ENCODE measurements at places on chromosomes 12 and 14. TPM values are rescaled to one million over a fixed set of nuclear protein-coding genes. Genes with fewer than 3 reads are reported as not detected.

SMCO3 gene
- not detected for total RNA-seq

CSRP2 gene
- 32.0 TPM for total RNA-seq

PRKD1 gene
- 47.9 TPM for total RNA-seq

USP44 gene
- 5.6 TPM for total RNA-seq

SH2B3 gene
- total RNA-seq = 28.3 TPM

BIN2 gene
- 0.29 TPM for total RNA-seq

- no peak overlapping the region for H3K27ac ChIP-seq
- no peaks in the 10 kb centered on the region for H3K36me3 ChIP-seq
- DNase-seq = no peak
- no peaks in the 10 kb centered on the region for H3K4me1 ChIP-seq
Measured at GRCh38 chr14:24744641-24745040, 110.7 kb upstream of the GZMB start.

DNA sequence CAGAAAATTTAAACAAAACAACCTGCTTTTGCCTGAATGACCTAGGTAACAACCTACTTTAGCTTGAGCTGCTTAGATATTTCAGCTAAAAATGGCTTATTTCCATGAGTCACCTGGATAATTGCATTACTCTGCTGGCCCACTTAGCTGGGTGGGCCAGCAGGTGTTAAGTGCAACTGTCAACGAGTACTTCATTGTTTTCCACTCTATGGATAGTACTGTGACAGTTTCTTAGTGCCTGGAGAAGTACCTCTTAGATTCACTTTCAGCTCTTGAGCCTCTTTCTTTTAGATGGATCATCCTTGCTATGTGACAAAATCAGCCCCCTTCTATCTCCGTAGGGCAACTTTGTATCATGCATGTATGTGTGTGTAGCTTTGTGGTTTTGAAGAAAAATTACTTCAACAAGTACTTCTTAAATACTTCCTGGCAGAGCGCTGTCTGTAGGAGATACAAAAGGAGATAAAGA, 368.2 kb upstream of the ATP2B1 start:
- no peak overlapping the region for H3K27ac ChIP-seq
- H3K4me1 ChIP-seq = no peaks in the 10 kb centered on the region
- H3K4me3 ChIP-seq = no peak overlapping the region
- no peaks in the 10 kb centered on the region for H3K27me3 ChIP-seq

DNA sequence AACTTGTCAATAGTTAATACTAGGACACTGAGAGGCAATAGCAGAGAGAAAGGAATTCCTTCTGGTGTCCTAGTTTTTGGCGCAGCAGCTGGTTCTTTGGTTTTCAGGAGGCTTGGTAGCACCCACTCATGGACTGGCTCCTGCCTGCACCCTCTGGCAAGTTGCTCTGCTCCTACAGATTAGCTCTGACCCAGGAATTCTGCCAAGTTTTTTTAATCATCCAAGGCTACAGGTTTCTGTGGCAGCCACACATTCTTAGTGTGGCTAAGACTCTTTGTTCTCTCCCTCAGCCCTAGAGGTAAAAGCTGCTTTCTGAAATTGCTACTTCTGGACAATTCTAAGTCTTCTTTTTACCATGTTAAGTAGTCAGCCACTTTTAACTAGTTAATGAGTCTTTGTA, 72.0 kb upstream of the FKBP4 start:
- H3K27ac ChIP-seq = no peak overlapping the region
- H3K36me3 ChIP-seq = no peaks in the 10 kb centered on the region
- H3K4me1 ChIP-seq = no peaks in the 10 kb centered on the region
- H3K4me3 ChIP-seq = no peak overlapping the region
- H3K27me3 ChIP-seq = no peaks in the 10 kb centered on the region
- DNase-seq = no peak

DNA sequence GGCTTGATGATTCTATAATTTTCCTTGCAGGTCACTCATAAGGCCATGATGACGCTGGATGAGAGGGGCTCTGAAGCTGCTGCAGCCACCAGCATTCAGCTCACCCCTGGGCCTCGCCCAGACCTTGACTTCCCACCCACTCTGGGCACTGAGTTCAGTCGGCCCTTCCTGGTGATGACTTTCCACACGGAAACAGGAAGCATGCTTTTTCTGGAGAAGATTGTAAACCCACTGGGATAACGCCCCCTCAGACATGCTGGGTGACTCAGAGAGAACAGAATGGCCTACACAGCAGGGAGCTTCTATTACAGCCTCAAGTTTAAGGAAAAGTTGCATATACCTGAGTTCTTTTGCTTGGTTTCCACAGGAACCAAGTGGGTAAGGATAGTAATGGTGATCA, 34.3 kb downstream of the SERPINA3 start:
- H3K36me3 ChIP-seq = no peaks in the 10 kb centered on the region
- H3K27me3 ChIP-seq = no peaks in the 10 kb centered on the region
- no peak overlapping the region for H3K4me3 ChIP-seq
- no peaks in the 10 kb centered on the region for H3K4me1 ChIP-seq
- no peak for DNase-seq

GRCh38 chr12:54232790-54233189, 44.0 kb upstream of the SMUG1 start:
- H3K27me3 ChIP-seq = no peaks in the 10 kb centered on the region
- H3K4me3 ChIP-seq = no peak overlapping the region
- H3K4me1 ChIP-seq = no peaks in the 10 kb centered on the region
- H3K36me3 ChIP-seq = no peaks in the 10 kb centered on the region
- no peak for DNase-seq

DNA sequence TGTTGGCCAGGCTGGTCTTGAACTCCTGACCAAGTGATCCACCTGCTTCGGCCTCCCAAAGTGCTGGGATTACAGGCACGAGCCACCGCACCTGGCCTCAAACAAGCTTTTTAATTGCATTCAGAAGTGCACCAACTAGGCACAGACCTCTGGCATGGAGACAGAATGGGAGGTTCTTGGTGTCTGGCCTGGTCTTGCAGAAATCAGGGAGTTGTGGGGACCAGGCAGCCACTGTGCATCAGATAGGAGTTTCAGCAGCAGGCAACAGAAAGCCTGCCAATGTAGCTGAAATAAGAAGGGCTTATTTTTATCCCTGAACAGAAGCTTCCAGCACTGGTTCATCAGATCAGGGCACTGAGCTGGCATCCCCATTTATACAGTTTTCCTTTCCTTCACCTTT, 22.2 kb upstream of the TCL1B start:
- no peaks in the 10 kb centered on the region for H3K36me3 ChIP-seq
- H3K4me1 ChIP-seq = peaks cover 3% of the 10 kb centered on the region
- no peaks in the 10 kb centered on the region for H3K27me3 ChIP-seq
- H3K4me3 ChIP-seq = no peak overlapping the region

- H3K4me3 ChIP-seq = no peak overlapping the region
- no peaks in the 10 kb centered on the region for H3K4me1 ChIP-seq
- DNase-seq = no peak
- H3K27ac ChIP-seq = no peak overlapping the region
- H3K27me3 ChIP-seq = no peaks in the 10 kb centered on the region
- H3K36me3 ChIP-seq = no peaks in the 10 kb centered on the region
Measured at GRCh38 chr12:6796576-6796975, 7.2 kb downstream of the CD4 start.

DNA sequence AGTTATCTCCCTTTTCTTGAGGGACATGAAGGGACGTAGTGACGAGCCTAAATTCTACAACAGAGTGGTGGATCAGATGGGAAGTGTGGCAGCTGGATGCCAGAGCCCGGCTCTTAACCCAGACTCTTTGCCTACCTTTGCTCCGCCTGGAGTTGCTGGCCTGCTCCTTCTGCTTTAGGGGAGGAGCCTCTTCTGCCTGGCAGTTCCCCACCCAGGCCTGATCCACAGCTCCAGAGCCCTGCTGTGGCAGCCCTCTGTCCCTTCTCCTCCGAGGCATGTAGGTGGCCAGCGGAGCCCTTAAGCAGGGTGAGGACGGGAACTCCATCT, 2.3 kb upstream of the PRPH start:
- no peak for DNase-seq
- H3K4me1 ChIP-seq = no peaks in the 10 kb centered on the region
- peaks cover 20% of the 10 kb centered on the region for H3K27me3 ChIP-seq
- H3K27ac ChIP-seq = no peak overlapping the region
- H3K36me3 ChIP-seq = no peaks in the 10 kb centered on the region

DNA sequence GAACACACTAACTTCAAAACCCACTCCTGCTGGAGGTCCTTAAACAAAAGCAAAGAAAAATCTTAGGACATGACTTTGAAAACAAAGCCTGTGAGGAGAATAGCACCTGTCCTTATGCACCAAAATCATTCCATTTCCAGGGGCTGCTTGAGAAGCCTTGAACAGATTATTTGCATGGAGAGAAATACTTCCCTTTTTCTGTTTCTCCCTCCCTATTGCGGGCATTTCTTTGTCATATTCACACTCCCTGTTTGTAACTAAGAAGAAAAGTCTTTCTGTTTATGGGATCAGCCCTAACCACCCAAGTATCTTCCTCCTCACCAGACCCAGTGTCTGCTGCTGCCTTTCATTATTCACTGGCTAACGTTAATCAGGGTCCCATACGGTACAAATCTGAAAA, 218.8 kb downstream of the DPF3 start:
- no peaks in the 10 kb centered on the region for H3K36me3 ChIP-seq
- no peaks in the 10 kb centered on the region for H3K27me3 ChIP-seq
- H3K4me1 ChIP-seq = no peaks in the 10 kb centered on the region

DNA sequence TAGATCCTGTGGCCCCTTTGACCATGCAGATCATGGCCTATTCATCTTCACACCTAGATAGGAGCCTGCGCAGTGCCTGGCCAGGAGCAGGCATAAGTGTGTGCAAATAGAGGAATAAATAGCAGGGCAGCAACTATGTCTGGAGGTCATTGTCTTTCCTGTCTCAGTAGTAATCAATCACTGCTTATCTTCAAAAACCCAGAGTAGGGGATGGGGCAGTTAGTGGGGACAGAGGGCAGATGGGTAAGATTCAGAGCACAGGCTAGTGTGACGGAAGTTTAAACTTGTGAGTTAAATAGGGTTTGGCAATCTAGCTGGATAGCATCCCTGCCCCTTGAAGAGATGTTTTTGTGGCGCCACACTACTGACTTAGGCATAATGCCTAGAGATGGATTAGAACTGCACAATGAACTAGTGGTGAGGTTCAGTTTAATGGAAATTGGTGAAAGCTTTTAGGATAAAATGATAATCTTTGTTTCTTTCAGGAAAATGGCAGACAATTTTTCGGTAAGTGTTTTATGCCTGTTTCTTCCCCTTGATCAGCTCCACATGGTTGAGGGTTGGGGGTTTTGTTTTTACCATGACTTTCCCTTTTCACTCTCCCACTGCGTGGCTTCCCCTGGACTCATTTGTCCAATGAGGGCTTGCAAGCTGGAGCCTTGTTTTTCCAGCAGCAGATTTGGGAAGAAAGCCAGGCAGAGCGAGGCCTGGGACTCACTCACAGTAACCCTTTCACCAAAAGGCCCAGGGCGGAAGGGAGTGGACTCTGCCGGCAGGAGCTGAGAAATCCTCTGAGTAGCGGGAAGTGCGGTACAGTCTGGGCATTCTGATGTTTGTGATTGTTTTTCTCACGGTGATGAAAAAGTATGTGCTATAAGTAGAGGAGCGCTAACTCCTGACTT, 8.1 kb downstream of the LGALS3 start:
- no peaks in the 10 kb centered on the region for H3K27me3 ChIP-seq
- peak; percentile 89 for DNase-seq
- no peaks in the 10 kb centered on the region for H3K36me3 ChIP-seq
- no peaks in the 10 kb centered on the region for H3K4me1 ChIP-seq
- H3K27ac ChIP-seq = peak overlapping the region; percentile 80
- peak overlapping the region; percentile 3 for H3K4me3 ChIP-seq

DNA sequence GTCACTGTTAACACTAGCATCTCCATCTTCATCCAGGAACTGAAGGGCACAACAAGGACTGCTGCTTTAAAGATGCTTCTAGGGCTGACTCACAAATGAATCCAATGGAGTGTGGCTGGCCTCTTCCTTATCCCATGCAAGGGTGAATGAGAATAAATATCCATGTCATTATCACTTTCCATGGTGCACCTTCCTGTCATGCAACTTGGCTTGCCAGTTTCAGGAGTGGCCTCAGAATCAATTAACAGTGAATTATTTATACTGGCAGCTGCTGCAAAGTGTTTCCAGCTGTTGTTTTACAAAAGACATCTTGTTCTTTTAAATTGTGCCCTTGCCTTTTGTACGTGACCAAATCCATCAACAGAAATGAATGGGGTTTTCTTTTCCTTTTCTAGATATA, 499.3 kb upstream of the TMEM132C start:
- no peak overlapping the region for H3K4me3 ChIP-seq
- no peaks in the 10 kb centered on the region for H3K27me3 ChIP-seq
- no peak for DNase-seq
- H3K4me1 ChIP-seq = no peaks in the 10 kb centered on the region

- H3K27me3 ChIP-seq = no peaks in the 10 kb centered on the region
- no peaks in the 10 kb centered on the region for H3K36me3 ChIP-seq
- no peak for DNase-seq
- H3K4me1 ChIP-seq = peaks cover 17% of the 10 kb centered on the region
- H3K4me3 ChIP-seq = no peak overlapping the region
- H3K27ac ChIP-seq = peak overlapping the region; percentile 69
Measured at GRCh38 chr12:108313606-108314351, 25.3 kb downstream of the CMKLR1 start.

DNA sequence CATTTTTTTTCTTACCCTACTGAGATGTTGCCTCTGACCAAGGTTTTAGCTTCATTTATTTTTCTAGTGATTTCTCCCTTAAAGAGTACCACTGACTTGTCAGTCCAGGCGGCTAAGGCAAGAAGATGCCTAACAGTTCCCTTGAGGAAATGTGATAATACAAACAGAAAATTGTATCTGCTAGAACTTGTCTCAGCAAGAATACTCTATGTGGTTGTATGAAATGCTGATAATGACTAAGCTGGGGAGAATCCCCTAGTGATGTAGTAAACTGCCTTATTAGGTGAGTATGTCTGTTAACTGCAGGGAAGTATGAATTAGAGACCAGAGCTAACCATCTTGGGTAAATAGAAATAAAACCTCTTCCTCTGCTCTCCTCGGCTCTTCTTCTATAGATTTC, 6.7 kb downstream of the C12orf54 start:
- H3K4me1 ChIP-seq = no peaks in the 10 kb centered on the region
- no peak for DNase-seq
- H3K4me3 ChIP-seq = no peak overlapping the region
- no peaks in the 10 kb centered on the region for H3K36me3 ChIP-seq
- no peaks in the 10 kb centered on the region for H3K27me3 ChIP-seq

DNA sequence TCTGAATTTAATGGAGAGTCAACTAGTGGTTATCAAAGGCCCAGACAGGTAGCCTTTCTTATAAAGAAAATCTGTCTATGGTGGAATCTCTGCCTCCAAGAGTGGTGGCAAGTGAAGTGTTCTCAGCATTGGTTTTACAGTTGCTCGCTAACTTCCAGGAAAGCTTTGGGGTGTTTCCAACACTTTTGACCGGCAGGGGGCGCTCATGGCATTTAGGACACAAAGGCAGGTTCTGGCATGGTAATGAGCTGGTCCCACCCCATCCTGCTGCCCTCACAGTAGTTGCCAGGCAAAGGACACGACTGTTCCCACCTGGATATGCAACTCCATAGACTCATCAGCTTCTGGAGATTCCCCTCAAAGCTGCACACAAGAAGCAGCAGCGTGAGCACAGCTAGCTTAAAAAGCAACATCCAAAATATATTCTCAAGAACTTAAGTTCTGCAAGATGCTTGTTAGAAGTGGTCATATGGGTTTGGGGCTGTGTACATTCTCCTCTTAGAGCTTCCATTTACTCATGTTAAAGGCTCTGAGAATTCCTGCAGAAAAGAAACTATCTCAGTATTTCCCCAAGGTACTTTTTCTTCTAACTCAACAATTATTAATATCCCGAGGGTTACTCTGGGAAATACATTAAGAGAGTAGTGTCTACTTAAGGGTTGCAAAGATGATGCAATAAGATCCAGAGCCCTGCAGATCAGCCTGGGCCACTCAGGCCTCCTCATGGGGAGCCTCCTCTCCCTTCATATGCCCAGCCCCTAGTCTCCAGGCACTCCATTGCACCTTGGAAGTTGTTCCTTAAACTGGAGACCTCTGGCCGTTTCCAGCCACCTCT, 14.8 kb downstream of the PROX2 start:
- no peaks in the 10 kb centered on the region for H3K4me1 ChIP-seq
- no peak overlapping the region for H3K27ac ChIP-seq
- DNase-seq = peak; percentile 87
- H3K36me3 ChIP-seq = no peaks in the 10 kb centered on the region
- no peak overlapping the region for H3K4me3 ChIP-seq
- no peaks in the 10 kb centered on the region for H3K27me3 ChIP-seq

Measured in uterus (tissue), 4 donors.